ENCODE measurements at places on chromosomes 11 and 22. TPM values are rescaled to one million over a fixed set of nuclear protein-coding genes. Genes with fewer than 3 reads are reported as not detected.
A peak's percentile ranks its signal among the peaks of the same experiment; 100 is the strongest.

GRCh38 chr11:59754494-59754858 lies 700 bp upstream of the STX3 start:
- DNase-seq, result no peak

OR4X2 gene
- not detected for total RNA-seq

DNA sequence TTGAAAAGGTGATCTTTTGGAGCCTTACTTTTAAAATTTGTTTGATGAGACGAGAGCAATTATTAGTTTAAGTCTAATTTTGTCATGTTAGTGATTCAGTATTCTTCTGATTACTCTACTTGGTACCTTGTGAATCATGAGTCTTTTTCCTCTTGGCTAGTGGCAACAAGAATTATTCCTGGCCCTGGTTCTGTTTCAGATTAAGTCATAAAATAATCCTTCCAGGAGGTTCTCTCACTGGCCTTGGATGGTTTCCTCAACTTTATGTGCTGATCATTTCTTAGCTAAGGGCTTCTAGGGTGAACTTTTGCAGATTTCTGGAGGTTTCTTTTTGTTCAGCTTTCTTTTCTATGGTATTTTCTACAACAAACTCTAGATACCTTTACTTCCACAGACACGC lies 741.8 kb upstream of the LUZP2 start:
- DNase-seq, result no peak

ACR gene
- not detected for total RNA-seq

DNA sequence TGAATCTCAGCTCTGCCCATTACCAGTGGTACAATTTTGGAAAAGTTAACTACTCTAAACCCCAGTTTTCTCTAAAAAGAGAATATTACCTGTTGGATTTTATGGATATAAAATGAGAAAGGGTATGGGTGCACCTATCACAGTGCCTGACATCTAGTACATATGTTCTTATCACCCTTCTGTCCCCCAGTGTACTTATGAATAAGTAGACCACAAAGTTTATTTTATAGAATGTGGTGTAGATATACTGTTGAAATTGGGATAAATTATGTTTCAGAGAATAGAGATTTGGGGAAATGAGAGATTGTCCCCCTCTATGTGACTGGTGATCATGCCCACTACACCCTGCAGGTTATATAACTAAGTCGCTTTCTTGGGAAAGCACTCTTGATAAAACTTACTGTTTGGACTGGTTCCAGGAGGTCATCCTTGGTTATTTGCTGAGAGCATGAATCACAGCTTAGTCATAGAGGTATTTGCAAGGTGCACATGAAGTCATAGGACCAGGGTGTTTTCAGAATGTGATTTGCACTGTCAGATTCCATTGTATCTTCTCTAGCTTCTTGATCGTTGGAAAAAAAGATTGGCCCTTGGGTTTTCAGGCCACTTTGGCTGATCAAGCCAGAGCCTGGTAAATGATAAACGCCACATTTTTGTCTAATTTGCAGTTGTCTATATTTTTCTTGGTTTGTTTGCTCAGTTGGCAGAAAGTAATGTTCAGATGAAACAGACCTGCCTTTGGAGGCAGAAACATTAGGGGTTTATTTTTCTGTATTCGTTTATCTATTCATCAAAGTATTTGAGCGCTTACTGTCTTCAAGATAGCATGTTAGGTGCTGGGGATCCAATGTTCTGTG lies 21.3 kb downstream of the STX3 start:
- DNase-seq, result no peak

GRCh38 chr11:65381716-65382032 lies 772 bp downstream of the SLC25A45 start:
- DNase-seq, result no peak

OSBPL5 gene
- total RNA-seq, result 99.9 TPM

PTPRCAP gene
- 7.2 TPM for total RNA-seq

DNA sequence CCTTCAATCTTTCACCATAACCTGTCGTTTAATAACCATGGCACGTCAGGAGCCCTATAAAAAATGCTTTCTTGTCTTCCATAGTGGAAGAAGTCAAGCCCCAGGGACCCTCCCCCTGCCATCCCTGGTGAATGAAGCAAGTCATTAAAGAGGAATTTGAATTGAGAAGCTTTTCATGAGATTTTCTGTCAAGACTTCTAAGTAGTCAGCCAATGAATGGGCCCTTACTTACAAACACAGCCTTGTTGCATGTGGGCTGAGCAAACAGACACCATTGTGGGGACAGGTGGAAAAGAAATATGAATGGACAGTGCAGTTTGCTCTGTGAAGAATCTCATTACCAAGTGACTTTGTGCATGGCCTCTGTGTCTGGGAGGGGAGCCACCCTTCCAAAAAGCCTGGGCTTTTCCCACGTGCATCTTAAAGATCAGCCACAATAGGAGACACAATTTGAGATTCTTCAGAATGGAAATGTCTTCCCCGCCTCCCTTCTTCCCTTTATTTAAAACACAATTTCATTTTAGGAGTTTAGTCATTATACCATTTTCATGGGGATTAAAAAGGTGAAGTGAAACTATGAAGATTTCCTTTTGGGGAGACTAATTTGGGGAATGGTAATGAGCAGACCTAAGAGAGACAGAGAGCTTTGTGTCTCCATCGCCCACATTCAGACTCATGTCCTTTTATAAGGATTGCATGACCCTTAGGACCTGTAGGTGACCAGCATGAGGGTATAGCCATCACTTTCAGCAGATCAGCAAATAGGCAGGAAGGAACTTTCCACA lies 152.0 kb downstream of the LRRC4C start:
- DNase-seq, result no peak

- no peak for DNase-seq
These were observed 570.3 kb upstream of the ANO5 start for GRCh38 chr11:21622566-21622965.

DNA sequence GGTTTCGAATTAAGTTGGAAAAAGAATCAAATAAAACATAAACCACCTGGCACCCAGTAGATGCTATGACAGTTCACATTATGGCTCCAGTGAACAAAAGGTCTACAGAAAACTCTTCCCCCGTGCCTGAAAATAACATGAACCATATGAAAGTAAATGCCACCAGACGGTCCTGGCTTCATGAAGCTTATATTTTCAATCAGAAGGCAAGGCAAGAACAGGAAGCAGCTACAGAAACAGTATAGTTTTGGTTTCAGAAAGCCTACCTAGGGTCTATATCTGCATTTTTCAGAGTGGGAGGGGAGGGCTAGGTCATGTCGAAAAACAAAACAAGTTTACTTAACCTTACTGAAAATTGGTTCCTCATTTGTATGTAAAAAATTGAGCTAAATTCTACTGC lies 9.8 kb downstream of the RAB30 start:
- DNase-seq, result no peak

- DNase-seq, result no peak
These were observed 1.6 kb downstream of the CXCR5 start for GRCh38 chr11:118885319-118885718.

ARL14EP gene
- 24.6 TPM for total RNA-seq

DNA sequence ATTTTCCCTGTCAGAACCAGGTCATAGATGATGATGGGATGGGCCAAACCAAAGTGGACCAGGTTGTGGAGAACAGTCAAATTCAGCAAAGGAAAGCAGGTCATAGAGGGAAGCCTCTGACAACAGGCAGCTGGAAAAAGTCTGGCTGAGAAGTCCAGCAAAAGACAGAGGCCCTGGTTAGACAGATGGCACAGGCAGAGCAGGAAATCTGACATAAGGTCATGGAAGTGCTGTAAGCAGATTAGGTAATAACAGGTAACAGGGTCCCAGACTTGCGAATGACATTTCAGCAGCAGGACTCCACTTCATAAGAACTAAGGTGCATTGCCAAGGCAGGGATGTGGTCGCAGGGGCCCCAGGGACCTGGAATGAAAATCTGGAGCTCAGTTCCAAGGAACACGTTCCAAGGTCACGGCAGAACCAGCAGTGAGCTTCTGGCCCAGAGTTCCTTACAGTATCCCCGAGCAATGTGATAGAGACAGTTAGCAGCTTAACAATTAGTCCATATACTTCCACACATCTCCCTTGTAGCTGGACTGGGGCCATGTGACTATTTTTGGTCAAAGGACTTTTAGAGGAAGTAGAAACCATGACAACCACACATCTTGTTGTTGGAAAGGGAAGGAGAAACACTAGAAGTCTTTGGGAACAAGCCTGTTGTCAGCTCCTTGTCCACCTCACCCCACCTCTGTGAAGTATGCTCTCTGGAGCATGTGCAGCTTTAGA lies 75.4 kb downstream of the ME3 start:
- no peak for DNase-seq

DNA sequence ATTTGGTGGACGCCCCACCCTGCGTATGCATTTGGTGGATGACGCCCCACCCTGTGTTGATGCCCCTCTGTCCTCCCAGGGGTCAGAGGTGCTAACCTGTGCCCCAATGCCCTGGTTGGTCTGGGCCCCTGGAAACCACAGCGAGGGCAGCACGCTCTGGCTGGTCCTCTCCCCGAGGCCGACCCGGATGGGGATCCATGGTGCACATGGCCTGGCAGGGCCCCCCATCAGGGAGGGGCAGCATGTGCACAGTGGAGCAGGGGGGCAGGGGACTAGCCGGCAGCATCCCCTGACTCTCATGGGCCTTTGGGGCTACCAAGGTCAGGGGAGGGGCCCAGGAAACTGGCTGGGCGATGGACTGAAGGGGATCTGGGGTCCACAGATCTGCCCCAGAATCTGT lies 7.6 kb upstream of the MUC5AC start:
- DNase-seq, result no peak

ARHGAP20 gene
- 3.5 TPM for total RNA-seq

CAPN5 gene
- 20.8 TPM for total RNA-seq

KRTAP5-9 gene
- not detected for total RNA-seq

OR51B5 gene
- total RNA-seq, result 0.49 TPM

GRCh38 chr11:69414773-69415187 lies 66.7 kb upstream of the LINC01488 start:
- no peak for DNase-seq

DNA sequence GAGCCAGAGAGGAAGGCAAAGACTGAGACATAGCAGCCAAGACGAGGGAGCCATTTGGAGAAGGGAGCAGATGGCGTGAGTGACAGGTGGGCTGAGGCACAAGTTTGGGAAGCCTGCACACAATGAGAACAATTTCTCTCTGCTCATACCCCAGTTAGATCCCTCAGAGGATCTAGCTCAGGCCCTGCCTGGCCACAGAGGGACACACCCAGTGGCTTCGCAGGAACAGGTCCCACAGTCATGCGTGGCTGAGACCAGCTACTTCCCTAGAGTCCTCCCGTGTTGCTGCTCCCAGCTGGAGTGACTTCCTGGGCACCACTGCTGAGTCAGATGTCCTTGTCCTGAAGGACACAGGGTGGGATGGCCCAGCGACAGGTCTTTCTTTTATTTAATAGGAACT lies 33.4 kb upstream of the LYVE1 start:
- no peak for DNase-seq

DNA sequence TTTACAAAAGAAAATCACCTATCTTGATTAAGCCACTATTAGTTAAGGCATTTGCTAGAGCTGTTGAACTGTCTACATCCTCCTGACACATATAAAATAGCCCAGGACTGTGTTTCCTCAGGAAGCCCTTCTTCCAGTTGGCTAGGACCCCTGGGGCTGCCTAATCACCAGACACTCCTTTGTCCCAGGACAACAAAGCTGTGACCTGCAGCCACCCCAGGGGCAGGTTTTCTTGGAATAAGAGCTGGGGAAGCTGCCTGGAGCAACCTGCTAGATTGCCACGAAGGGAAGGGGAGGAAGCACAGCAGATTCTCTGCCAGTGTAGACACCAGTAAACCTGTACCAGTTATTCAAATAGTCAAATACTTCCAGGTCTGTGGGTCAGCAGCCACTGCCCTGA lies 17.6 kb downstream of the CHST1 start:
- DNase-seq, result no peak

SYT9 gene
- not detected for total RNA-seq

IRAG1 gene
- total RNA-seq, result 281 TPM

MRGPRX3 gene
- not detected for total RNA-seq

DNA sequence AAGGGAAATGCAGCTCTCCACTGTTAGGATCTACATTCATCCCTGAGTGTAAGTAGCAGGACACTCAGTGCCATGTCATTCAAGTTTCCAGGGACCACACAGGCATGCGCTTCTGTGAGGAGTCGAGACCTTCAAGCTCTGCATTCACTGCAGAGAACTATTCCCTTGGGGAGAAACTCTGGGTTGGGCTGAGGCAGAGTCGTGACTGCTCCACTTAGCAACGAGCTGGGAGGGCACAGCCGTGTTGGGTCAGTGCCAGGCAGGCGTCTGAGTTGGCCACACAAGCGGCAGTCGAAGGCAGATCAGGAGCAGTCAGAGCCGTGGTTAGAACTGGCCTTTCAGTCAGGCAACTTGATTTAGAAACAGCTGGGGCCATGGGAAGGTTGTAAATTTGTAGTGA lies 14.7 kb downstream of the MPEG1 start:
- DNase-seq, result peak; percentile 71

GRCh38 chr11:82994604-82995230 lies 77.0 kb downstream of the RAB30 start:
- DNase-seq, result no peak

GRCh38 chr11:128481135-128481534 lies 106.2 kb downstream of the ETS1 start:
- no peak for DNase-seq

SOX6 gene
- 0.27 TPM for total RNA-seq

GRCh38 chr22:29040385-29041275 lies 21.0 kb downstream of the C22orf31 start:
- DNase-seq, result no peak

DNA sequence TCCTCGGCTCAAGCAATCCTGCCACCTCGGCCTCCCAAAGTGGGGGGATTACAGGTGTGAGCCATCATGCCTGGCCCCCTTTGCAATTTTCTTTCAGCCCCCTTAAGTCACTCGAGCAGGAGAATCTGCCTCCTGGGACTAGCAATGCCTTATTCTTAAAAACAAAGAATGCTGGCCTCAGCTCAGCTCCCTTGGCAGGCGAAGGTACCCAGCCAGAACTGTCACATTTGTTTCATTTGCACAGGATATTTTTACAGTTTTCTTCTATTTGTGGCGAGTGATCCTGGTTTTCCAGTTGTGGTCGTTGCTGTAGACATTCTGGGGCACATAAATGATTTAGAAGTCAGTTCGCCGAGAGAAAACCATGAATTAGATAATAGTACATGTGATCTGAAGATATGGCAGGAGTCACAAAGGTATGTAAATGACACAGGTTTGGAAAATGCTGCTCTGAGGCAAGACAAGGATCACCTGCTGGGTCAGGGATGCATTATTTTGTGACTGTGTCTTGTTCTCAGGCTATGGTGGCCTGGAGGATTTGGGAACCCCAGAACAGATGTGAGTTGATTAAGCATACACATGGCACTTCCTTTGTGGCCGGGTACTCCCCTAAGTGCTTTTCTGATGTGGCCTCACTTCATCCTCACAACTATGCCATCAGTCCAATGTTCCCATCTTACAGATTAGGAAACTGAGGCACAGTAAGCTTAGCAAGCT lies 51.2 kb upstream of the SLC22A12 start:
- no peak for DNase-seq

GRCh38 chr22:18110194-18110953 lies at the start of gene TUBA8:
Gene TUBA8, plus strand, starts transcription at chr22:18110809. Its CDS starts 57 bp downstream, at chr22:18110866.
- DNase-seq, result peak; percentile 10
